ENCODE measurements at places on chromosomes 2 and 18. TPM values are rescaled to one million over a fixed set of nuclear protein-coding genes. Genes with fewer than 3 reads are reported as not detected.

Gene TUBB8B
- total RNA-seq, result not detected

Gene CCDC141
- not detected for total RNA-seq

Gene CCDC102B
- 1.6 TPM for total RNA-seq

Gene IL18RAP
- total RNA-seq, result not detected

Gene IGFBP5
- 0.51 TPM for total RNA-seq

Gene GPR17
- total RNA-seq, result not detected

Gene ANKRD62
- total RNA-seq, result 0.13 TPM

Gene AQP12B
- total RNA-seq, result not detected

Gene SCYGR4
- not detected for total RNA-seq

Gene AMER3
- total RNA-seq, result under 0.01 TPM

Gene CDKL4
- 0.13 TPM for total RNA-seq

Gene UPP2
- total RNA-seq, result not detected

Gene COL5A2
- 9.3 TPM for total RNA-seq

Gene ERMN
- total RNA-seq, result not detected

Gene VRK2
- total RNA-seq, result 67.7 TPM

Gene SP110
- total RNA-seq, result 1.4 TPM

Gene EFHD1
- not detected for total RNA-seq

Gene IL1R1
- total RNA-seq, result 1.6 TPM

Gene CDH7
- not detected for total RNA-seq

Gene ALLC
- total RNA-seq, result not detected

Gene ELOA2
- not detected for total RNA-seq

Gene MALL
- 33.7 TPM for total RNA-seq

Gene MC4R
- under 0.01 TPM for total RNA-seq

Gene TSPYL6
- total RNA-seq, result not detected

Gene CPS1
- total RNA-seq, result 12.6 TPM

Gene FBLN7
- total RNA-seq, result under 0.01 TPM

Gene SCYGR3
- total RNA-seq, result not detected

Gene CAPN13
- total RNA-seq, result not detected
